ENCODE measurements at places on chromosomes 11 and 22. TPM values are rescaled to one million over a fixed set of nuclear protein-coding genes. Genes with fewer than 3 reads are reported as not detected.

TSPAN32 gene
- not detected for total RNA-seq

DNA sequence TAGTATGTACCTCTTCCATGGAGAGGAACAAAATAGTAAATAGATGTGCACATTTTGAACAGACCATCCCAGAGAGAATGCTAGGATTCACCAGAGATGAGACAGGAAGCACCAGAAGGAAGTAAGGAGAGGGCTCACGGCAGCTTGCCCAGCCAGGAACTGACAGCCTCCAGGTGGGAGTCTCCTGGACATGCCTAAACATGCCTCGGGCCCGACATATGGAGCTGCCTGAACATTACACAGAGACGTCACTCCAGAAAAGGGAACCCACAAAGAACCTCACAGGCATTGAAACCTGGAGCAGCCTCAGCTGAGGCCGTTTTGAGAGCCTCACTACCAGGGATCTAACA lies 67.4 kb downstream of the BRD1 start:
- no peak overlapping the region for H3K4me3 ChIP-seq
- H3K36me3 ChIP-seq, result no peaks in the 10 kb centered on the region
- no peaks in the 10 kb centered on the region for H3K27me3 ChIP-seq
- no peaks in the 10 kb centered on the region for H3K4me1 ChIP-seq

DNA sequence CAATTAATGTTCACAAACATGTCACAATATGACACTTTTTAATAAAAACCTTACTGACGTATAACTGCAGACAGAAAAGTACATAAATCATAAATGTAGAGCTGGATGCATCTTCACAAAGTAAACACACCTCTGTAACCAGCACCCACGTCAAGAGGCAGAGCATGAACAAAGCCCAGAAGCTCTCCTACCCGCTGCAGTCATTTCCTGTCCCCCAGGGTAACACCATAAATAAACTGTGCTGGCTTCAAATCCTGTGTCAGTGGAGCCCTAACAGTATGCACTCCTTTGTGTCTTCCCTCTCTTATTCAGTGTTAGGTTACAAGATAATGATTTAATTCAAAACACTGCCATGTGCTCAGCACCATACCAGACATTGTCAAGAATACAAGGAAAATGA lies 5.7 kb downstream of the SYT13 start:
- H3K27me3 ChIP-seq, result peaks cover 11% of the 10 kb centered on the region
- DNase-seq, result no peak
- no peaks in the 10 kb centered on the region for H3K4me1 ChIP-seq
- H3K4me3 ChIP-seq, result no peak overlapping the region
- H3K36me3 ChIP-seq, result no peaks in the 10 kb centered on the region
- no peak overlapping the region for H3K27ac ChIP-seq

- H3K27me3 ChIP-seq, result no peaks in the 10 kb centered on the region
- no peak for DNase-seq
- no peaks in the 10 kb centered on the region for H3K4me1 ChIP-seq
- H3K27ac ChIP-seq, result no peak overlapping the region
- no peak overlapping the region for H3K4me3 ChIP-seq
Measured at GRCh38 chr11:121374286-121374985, 77.7 kb upstream of the SORL1 start.

OR6A2 gene
- 0.06 TPM for total RNA-seq

DNA sequence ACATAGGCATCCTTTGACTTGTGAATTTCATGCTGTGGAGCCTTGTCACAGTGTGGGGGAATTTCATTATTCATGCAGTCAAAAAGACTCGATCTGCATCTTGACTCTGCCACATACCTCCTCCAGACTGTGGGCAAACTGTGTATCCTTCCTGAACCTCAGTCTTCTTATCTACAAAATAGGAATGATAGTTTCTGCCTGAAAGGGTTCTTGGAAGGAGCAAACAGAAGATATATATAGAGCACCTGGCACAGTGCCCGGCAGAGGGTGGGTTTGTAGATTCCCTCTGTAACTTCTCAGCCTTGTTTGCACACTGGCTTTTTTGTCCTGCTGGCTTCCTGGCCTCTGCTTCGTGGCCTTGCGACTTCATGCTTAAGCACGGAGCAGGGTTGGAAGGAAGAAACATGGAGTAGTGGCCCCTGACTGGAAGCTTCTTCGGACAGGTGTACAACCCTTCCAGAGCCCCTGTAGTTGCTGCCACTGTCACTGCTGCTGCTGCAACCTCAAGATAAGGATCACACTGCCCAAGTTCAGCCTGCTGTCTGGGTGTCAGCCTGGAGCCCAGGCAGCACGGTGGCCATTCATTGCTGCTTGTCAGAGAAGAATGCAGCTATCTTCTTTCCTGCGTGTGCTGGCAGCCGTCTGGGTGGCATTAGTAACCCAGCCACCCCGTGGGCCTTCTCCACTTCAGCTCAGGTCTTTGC lies 106.4 kb downstream of the MICAL2 start:
- H3K36me3 ChIP-seq, result peaks cover 46% of the 10 kb centered on the region
- peaks cover 20% of the 10 kb centered on the region for H3K4me1 ChIP-seq
- H3K27me3 ChIP-seq, result no peaks in the 10 kb centered on the region
- no peak overlapping the region for H3K4me3 ChIP-seq
- DNase-seq, result no peak
- H3K27ac ChIP-seq, result no peak overlapping the region

Measured in PC-3 (cell line).